Heart right ventricle (tissue), 16 donors: ENCODE measurements at places on chromosomes 5 and 9. TPM values are rescaled to one million over a fixed set of nuclear protein-coding genes. Genes with fewer than 3 reads are reported as not detected.

LTC4S gene
- polyA plus RNA-seq, result 10.5 TPM

ZBED3 gene
- polyA plus RNA-seq, result 3.5 TPM

ISOC1 gene
- 30.4 TPM for polyA plus RNA-seq

SPATA31C1 gene
- polyA plus RNA-seq, result not detected

FBXL7 gene
- 9.3 TPM for polyA plus RNA-seq

POMT1 gene
- 34.1 TPM for polyA plus RNA-seq

- no peaks in the 10 kb centered on the region for H3K27me3 ChIP-seq
- no peak overlapping the region for H3K27ac ChIP-seq
- no peaks in the 10 kb centered on the region for H3K4me1 ChIP-seq
- H3K4me3 ChIP-seq, result no peak overlapping the region
Measured at GRCh38 chr5:61981886-61982285, 324.1 kb upstream of the KIF2A start.

GRCh38 chr5:178196986-178197385, 7.3 kb upstream of the HNRNPAB start:
- H3K4me3 ChIP-seq, result no peak overlapping the region
- no peak for DNase-seq
- peaks cover 4% of the 10 kb centered on the region for H3K27me3 ChIP-seq
- H3K36me3 ChIP-seq, result no peaks in the 10 kb centered on the region
- no peaks in the 10 kb centered on the region for H3K4me1 ChIP-seq
